ENCODE measurements at places on chromosomes 11 and 22.

DNA sequence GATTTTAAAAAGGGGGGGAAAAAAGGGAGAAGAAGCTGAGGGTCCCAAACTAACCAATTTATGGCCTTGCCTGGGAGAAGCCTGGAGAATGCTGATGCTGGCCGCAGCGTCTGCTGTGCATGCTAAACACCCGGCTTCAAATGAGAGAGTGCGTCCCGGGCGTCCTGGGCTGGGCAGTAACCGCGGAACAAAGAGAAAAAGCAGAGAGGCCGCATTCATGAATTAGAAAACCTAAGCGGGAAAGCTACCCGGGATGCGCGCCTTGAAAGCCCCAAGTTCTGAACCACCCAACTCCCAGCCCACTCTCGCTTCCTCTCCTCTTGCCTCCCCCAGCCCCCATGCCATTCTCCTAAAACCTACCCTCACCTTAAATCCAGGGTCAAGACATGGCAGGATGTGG, 6.5 kb downstream of the MN1 start:
- no peak for DNase-seq

GRCh38 chr11:6841694-6842093, 3.8 kb upstream of the OR10A5 start:
- no peak for DNase-seq

DNA sequence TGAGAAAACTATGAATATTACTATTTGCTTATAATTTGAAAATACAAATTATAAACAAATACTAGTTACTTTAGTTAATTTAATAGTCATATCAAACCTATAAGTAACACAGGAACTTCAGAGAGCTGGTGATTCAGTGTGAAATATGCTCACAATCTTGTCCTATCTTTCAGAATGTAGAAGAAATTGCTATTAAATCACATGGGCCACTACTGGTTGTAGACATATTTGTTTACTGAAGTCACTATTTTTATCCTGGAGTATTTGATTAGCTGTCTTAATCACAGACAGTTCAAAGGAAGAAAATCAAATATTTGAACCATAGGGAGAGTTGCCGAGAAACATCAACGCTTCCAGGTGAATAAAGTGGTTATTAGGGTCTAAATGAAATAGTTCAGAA, 187.6 kb upstream of the ANO3 start:
- no peak for DNase-seq

- DNase-seq: no peak
Measured at GRCh38 chr11:69467196-69467595, 14.3 kb upstream of the LINC01488 start.

- DNase-seq: peak; percentile 59
Measured at GRCh38 chr11:59754859-59755700, at the start of gene STX3. STX3 (plus strand) TSS chr11:59755376; CDS start chr11:59755606, 230 bp downstream.

DNA sequence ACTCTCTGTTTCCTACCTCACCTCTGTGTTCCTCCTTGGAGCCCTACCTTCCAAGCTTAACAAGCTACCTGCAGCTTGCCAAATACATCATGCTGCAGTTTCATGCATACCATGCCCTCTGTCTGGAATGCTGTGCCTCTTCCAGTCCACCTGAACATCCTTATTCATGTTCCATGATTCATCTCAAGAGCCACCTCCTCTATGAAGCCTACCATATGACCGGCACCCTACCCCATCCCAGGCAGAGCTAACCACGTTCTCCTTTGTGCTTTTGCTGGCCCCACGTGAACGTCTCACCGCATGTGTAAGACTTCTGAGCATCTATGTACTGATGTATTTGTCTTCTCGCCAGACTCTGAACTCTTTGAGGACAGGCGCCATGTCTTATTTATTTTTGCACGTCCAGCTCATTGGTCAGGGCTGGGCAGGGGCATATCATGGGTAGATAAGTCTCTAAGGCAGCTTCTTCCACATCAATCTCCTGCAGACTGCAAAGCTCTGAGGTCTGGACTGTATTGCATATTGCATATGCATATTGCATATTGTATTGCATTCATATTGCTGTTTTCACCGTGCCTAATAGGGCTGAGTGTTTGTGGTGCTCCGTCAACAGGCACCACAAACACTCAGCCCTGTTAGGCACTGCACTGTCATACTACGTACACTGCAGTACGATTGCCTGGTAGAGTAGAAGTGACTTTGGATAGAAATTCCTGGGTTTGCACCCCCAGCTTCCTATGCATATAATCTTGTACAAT, 31.0 kb downstream of the TST start:
- DNase-seq: no peak

- peak; percentile 28 for DNase-seq
Measured at GRCh38 chr11:82775736-82776346, 42.2 kb upstream of the FAM181B start.

DNA sequence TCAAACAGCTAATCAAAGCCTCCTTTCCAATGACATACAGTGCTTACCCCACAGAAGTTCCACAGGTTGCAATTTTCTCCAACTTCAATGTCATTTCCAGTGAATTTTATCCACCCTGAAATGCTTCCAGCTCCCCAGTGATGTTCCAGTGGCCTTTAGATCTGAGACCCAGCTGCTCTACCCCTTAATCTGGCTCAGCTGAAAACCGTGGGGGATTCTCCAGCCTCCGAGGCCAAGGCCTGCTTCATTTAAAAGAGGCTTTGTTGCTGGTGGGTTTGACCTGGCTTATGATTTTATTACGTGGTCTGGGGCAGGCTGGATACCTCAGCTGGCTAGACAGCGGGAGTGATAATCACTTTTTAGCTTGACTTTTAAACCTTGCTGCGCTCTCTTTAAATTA, 10.9 kb downstream of the HEPHL1 start:
- no peak for DNase-seq

- DNase-seq: no peak
Measured at GRCh38 chr11:111379602-111380136, 594 bp upstream of the POU2AF1 start.

DNA sequence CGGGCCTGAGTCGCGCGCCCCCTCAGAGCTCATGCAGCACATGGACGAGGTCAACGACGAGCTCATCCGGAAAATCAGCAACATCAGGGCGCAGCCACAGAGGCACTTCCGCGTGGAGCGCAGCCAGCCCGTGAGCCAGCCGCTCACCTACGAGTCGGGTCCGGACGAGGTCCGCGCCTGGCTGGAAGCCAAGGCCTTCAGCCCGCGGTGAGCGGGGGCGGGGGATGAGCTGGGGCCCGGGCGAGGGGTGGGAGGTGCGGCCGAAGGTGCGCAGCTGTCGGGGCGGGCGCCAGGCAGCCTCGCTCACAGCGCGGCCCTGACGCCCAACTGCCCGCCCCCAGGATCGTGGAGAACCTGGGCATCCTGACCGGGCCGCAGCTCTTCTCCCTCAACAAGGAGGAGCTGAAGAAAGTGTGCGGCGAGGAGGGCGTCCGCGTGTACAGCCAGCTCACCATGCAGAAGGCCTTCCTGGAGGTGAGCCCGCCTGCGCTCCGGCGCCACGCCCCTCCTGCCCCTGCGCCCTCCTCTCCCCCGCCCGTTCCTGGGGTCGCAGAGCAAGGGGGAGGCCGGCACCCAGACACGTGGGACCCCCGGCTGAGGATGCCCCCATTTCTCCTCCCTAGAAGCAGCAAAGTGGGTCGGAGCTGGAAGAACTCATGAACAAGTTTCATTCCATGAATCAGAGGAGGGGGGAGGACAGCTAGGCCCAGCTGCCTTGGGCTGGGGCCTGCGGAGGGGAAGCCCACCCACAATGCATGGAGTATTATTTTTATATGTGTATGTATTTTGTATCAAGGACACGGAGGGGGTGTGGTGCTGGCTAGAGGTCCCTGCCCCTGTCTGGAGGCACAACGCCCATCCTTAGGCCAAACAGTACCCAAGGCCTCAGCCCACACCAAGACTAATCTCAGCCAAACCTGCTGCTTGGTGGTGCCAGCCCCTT, 20.5 kb downstream of the EPS8L2 start:
- DNase-seq: no peak

DNA sequence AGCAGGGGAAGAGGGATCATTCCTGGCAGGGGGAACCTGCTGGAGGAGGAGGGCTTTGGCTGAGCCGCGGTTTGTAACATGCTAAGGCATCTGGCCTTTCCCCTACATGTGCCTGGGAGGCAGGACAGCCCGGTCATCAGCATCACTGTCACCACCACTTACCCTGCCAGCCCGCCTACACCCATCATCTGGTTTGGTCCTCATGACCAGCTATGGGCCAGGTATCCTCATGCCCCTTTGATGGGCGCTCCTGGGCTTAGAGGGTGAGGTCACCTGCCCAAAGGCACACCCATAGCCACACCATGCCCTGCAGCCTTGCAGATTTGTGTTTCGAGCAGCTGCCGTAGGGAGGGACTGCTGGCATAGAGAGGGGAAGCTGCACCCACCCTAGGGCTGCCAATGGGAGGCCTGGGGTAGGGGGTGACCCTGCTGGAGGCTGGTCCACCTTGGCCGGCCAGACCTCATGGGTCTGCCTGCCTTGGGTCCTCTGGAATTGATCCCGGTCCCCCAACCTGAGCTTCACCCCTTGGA, 2.6 kb downstream of the MRGPRF start:
- no peak for DNase-seq

GRCh38 chr22:40256516-40256915, 78.8 kb downstream of the TNRC6B start:
- no peak for DNase-seq

- DNase-seq: no peak
Measured at GRCh38 chr22:20581503-20582170, 74.2 kb downstream of the MED15 start.

- no peak for DNase-seq
Measured at GRCh38 chr11:107598225-107599139, 7.5 kb downstream of the ELMOD1 start.

GRCh38 chr11:116895048-116895757, 57.8 kb upstream of the APOA1 start:
- DNase-seq: no peak

GRCh38 chr22:41394012-41394356, 12.2 kb downstream of the TEF start:
- DNase-seq: no peak

DNA sequence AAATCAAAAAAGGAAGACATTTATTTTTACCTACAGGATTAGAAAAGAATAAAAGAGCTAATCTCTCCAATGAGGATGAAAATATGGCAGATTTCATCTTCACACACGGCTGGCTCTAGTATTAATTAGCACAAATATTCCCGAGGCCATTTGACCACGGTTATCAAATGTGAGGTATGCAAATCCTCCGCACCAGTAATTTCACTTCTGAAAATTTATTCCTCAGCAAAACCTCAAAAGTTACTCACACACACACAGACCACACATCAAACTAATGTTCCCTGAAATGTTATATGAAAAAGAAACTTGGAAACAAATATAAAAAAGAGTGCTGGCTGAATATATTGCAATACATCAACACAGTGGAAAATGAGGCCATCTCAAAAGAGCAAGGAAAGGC, 32.8 kb downstream of the CELSR1 start:
- peak; percentile 26 for DNase-seq

GRCh38 chr11:38867338-38867737, 2269.3 kb upstream of the RAG2 start:
- no peak for DNase-seq
